ENCODE measurements at places on chromosomes 2 and 18.

- no peak for DNase-seq
Observed at GRCh38 chr2:137220438-137220993, 455.2 kb downstream of the THSD7B start.

- DNase-seq = peak; percentile 36
Observed at GRCh38 chr2:55511508-55512124, 7.9 kb upstream of the CFAP36 start.

DNA sequence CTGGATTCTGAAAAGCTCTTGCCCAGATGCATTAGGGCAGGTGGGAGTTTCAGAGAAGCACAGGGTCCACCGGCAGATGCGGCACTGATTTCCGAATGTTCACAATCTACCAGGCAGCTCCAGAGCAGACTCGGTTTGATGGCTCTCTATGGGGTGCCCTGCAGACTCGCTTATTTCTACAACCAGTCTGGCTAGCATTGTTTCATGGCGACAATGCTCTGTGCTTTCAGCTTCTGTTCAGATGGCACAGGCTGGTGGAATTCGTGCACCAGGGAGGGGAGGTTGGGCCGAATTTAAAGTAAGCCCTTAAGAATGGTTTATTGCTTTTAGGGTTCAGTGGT, 9.9 kb downstream of the MYT1L start:
- DNase-seq = no peak

GRCh38 chr18:7946734-7947377, 379.7 kb downstream of the PTPRM start:
- no peak for DNase-seq

DNA sequence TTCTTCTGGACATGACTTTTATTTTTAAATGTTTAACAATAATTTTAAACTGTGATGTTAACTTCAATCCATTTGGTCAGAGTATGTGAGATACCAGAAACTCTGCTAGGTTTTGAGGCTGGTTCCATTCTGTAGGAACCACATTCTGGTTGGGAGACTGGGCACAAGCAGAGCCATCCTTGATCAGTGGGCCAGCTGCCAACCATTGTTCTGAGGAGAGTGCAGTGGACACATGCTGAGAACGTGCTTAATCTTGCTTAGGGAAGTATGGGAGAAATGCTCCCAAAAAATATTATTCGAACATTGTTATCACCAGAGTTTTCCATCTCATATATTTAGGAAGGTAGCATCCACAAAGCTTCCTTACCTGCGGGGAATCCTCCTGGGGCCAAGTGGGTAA, 155.8 kb downstream of the RTN4 start:
- DNase-seq = no peak

- no peak for DNase-seq
Observed at GRCh38 chr18:30639361-30639760, 403.2 kb downstream of the DSC3 start.

DNA sequence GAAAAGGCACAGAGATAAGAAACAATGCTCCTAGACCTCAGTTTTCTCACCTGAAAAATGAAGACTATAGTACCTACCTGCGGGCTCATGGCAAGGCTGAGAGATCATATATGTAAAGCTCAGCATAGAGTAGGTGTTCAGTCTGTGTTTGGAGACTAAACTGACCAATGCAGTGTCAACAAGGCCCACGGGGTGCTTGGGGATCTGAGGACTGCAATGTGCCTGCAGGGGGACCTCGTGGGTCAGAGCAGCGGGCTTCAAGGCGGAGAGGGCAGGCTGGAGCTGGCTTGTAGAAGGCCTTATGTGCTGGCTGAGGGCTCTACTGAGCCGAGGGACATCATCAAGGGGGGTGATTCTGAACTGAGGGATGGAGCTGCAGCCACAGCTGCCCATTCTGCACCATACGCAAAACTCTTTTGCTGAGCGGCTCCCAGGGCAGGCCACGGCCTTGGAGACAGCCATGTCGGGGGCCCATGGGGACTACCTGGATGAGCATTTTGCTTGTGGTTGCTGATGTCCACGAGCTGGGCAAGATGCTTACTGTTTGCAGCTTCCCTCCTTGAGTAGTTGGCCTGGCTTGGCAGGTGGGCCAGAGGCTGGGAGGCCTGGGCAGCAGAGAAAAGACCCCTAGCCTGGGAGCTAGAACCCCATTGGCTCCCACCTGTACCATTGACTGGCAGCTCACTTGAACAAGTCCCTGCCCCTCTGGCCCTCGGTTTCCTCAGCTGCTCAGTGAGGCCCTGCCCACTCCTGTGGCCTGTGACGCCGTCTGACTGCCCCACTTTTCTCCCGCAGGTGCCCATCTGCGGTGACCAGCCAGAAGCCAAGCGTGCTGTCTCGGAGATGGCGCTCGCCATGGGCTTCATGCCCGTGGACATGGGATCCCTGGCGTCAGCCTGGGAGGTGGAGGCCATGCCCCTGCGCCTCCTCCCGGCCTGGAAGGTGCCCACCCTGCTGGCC, 23.5 kb downstream of the STEAP3 start:
- DNase-seq = no peak

DNA sequence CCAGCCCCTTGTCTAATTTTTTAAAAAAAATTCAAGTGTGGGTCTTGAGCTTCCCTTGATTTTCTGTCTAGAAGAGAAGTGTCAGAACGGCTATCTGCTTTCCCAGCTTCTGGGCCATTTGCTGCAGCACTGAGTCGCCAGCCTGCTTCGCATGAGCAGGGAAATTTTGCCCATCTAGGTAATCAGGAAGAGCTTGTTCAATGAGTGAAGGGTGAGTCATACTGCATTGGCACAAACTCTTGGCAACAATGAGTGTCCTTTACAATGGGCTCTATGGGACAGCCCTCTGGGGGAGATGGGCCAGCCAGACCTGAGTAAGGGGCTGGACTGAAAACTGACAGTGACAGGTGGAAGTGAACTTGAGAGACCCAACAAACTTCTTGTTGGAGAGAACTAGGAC, 2.4 kb upstream of the RNF144A start:
- no peak for DNase-seq

DNA sequence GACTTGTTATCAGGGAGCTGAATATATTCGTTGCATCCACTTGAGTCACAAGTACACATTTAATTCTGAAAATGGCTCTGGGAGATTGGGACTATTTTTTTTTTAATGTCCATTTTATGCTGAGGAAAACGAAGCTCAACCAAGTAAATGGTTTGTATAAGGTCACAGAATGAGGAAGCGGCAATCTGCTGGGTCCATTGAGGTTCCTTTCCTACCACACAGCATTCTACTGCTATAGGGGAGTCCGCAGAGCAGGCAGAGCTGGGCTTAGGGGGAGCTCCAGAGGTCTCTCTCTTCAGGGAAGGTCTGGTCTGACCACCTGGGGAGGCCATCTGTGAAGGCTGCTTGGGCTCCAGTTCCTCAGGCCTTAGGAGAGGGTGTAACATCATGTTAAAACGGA, 77.9 kb downstream of the MCFD2 start:
- no peak for DNase-seq

DNA sequence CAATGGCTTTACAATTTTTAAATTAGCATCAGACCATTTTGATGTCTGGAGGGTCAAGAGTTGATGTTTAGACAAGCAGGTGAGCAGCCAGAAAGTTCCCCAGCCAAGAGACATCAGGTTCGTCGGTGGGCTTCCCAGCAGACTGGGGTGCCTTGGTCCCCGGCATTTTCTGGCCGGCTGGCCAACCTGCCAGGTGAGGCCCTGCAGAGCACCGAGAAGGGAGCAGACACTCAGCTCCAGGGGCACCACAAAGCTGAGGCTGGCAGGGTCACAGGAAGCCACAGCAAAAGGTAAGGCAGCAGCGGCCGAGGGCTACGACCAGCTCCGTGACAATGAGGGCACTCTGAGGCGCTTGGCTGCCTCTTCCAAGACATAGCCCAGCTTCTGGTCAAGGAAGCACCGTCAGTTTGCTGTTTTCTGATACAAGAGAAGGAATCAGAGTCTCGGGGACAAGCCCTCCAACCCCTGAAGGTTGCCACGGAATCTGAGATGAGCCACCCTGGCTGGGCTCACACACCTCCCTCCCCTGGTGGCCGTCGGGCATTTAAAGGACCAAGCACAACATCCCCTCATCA, 229.0 kb downstream of the MGAT5 start:
- no peak for DNase-seq

DNA sequence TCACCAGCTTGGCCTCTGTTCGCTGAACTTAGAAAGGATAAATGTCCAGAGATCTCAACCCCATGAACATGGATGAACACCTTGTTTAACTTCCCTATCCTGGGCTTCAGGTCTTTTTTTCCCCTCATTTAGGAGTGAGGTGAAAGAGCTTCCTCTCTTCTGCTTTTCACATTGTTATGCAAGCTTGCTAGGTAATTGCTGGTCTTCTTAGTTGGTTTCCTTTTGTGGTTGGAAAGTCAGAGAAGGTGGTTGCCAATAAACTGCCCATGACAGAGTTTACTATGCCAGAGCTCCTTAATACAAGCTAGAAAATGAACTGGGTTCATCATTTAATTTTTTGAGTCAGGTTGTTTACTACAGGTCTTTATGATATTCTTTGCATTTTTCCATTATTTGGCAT, 16.6 kb downstream of the SLC9A4 start:
- DNase-seq = no peak

GRCh38 chr2:215764441-215765048, 248.8 kb downstream of the MREG start:
- no peak for DNase-seq

- no peak for DNase-seq
Observed at GRCh38 chr2:129248198-129248597, 731.3 kb upstream of the RAB6C start.

GRCh38 chr2:46771309-46771708, 144.3 kb downstream of the MCFD2 start:
- no peak for DNase-seq

- DNase-seq = no peak
Observed at GRCh38 chr18:63166142-63166541, 153.4 kb downstream of the BCL2 start.

DNA sequence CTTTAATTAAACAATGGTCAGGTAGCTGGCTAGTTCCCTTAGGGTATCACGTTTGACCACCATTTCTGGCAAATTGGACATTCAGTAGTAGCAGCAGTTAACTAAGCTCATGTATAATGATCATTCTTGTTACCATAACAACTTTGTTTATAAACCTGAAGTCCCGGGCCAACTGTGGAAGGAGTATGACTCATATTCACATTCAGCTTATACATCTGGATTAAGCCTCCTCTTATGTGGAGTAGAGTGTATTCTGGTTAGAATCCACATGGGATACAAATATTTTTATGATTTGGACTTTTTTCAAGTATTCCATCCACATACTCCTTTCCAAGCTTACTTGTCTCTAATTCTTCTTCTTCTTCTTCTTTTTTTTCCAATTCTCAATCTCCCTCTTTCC, 70.3 kb upstream of the ZSWIM2 start:
- no peak for DNase-seq

GRCh38 chr2:38068234-38068633, 7.7 kb downstream of the CYP1B1 start:
- DNase-seq = no peak

DNA sequence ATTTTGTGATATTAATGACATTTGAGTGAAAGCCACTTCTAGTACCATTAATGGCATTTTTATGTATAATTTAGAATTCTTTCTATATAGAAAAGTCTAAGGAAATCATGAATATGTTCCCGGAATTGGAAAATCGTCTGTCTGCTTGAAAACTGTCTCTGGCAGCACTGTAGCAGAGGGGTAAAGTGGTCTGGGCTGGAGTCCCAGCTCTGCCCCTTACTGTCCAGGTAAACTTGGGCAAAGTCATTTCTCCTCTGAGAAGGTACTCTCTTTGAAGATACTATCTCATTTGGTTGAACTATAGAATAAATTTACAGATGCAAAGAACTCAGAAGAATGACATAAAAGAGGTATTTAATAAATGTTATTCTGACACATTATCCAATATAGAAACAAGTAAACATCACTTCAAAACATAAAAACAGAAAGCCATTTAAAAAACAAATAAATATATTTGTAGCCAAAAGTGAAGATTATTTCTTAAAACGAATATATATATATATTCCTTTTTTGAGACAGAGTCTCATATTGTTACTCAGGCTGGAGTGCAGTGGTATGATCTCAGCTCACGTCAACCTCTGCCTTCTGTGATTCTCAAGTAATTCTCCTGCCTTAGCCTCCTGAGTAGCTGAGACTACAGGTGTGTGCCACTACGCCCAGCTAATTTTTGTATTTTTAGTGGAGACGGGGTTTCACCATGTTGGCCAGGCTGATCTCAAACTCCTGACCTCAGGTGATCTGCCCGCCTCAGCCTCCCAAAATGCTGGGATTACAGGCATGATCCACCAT, 149.8 kb upstream of the ITGA4 start:
- no peak for DNase-seq

- DNase-seq = no peak
Observed at GRCh38 chr18:23502516-23503037, 734 bp upstream of the RMC1 start.

DNA sequence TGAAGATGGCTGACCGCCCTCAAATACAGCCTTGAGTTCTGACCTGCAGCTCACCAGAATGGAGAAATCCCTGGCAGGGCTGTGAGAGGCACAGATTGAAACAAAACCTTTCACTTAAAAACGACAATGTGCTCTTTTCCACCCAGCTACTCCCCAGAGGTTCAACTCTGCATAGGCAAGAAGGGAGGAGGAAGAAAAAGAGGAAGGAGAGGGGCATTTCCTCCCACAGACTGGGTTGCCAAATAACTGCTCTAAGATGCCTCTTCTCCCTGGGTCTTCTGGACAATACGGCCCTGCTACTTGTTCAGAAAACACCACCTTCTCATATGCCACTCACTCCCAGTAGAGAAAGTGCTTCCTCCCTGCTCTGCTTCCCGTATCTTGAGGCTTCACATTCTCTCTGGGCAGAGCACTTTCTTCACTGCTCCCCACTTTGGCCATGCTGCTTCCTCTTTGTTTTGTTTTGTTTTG, 136.4 kb upstream of the SLC1A4 start:
- DNase-seq = no peak

DNA sequence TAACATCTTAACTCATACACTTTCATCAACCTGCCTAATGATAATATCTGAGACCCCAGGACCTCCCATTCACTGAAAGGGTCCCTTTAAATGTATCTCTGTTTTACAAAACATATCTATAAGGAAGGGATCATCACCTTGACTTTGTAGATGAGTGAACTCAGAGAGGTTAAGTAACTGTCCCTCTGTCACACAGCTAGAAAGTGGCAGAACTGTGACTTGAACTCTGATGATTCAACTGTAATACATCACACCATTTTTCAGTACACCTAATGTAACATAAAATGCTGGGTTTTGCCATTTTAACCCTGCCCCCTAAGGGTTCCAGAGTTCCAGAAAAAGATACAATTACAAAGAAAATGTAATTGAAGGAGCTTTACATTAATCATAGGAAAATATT, 234.6 kb downstream of the ZEB2 start:
- DNase-seq = no peak

- DNase-seq = no peak
Observed at GRCh38 chr2:101018934-101019333, 16.8 kb downstream of the RPL31 start.

- DNase-seq = peak; percentile 94
Observed at GRCh38 chr2:8103085-8103708, 578.7 kb upstream of the ID2 start.

DNA sequence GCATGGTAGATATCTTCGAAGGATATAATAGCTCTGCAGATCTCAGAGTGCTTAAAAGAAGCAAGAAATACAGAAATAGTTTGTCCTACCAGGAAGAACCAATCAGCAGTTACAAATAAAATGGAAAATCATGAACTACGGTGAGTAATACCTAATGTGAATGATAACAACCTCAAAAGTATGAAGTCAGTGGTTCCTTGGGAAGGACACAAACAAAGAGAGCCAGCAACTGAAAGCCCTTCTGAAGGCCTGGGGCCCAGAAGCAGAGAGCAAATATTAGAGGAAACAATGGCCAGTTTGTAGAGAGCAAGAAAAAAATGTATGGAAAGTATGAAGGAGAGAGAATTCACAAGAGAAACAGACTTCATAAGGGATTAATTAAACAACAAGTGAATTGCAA, 226.8 kb upstream of the CHST9 start:
- no peak for DNase-seq

Measured in NCI-H1105 treated with DMSO at 0.1 percent for 48 hours (cell line).